M059J (cell line): ENCODE measurements at places on chromosomes 2 and 18. TPM values are rescaled to one million over a fixed set of nuclear protein-coding genes. Genes with fewer than 3 reads are reported as not detected.

C1QL2 gene
- not detected in 2 replicates for total RNA-seq

ERFE gene
- total RNA-seq, result 1.6 and 5.2 TPM in 2 replicates

AQP12B gene
- not detected in 2 replicates for total RNA-seq

DNA sequence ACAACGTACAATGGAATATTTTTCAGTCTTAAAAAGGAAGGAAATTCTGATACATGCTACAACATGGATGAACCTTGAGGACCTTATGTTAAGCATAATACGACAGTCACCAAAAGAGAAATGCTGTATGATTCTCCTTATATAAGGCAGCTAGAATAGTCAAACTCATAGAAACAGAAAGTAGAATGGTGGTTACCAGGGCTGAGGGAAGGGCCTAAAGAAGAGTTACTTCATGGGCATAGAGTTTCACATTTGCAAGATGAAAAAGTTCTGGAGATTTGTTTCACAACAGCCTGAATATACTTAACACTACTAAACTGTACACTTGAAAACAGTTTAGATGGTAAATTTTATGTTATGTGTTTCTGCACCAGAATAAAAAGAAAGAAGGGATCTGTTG is 113.3 kb downstream of the GALNT1 start:
- DNase-seq, result no peak
